ENCODE measurements at places on chromosomes 2 and 18.

GRCh38 chr2:46943881-46944798 is 28.5 kb upstream of the MCFD2 start:
- ATAC-seq: no peak

DNA sequence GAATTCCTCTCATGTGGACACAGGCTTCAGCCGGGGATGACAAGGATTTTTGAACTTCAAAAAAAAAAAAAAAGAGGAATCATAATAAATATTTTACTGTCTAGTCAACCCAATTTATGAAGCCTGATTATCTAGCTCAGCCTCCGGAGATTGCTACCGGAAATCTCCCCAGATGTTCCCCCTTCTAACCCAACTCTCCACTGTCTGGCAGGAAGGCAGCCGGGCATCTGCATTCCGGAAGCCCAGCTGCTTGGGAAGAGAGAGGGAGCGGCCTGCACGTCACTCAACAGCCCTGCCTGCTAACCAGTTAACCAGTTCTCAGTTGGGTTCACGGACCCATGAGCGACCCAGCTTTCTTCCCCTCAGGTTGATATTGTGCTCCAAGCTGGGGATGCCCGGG is 87.2 kb upstream of the POU3F3 start:
- ATAC-seq: no peak

DNA sequence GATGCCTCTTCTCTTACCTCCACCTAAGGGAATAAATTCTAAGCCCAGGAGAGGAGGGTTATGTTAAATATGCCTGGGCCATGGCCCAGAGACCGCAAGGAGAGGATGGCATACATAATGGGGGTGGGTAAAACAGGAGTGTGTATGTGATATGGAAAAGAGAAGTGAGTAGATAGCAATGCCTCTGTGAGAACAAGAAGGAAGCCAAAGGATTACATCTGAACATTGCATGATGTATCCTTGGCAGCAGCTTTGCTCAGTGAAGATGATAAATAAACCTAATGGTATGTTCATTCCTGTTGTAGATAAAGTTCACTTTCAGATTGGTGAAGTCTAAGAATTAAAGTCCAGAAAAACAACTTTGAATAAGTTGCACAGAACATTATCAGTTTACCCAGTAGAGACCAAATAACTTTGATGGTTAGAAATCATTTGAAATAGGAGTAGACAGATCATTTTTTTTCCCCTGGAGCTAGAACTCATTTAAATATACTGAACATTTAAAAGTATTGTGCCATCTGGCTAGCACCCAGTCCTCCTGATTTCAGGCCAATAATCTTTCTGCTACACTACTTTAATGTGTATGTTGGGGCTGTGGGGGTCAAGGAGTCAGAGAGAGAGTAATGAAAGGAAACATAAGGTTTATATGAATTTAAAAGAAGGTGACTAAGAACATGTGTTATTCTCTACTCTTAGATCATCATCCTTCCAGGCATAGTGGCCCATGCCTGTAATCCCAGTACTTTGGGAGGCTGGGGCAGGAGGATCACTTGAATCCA is 231.7 kb downstream of the PARD3B start:
- no peak for ATAC-seq

- no peak for ATAC-seq
These were observed 141.9 kb downstream of the PXDN start for GRCh38 chr2:1602278-1603010.

DNA sequence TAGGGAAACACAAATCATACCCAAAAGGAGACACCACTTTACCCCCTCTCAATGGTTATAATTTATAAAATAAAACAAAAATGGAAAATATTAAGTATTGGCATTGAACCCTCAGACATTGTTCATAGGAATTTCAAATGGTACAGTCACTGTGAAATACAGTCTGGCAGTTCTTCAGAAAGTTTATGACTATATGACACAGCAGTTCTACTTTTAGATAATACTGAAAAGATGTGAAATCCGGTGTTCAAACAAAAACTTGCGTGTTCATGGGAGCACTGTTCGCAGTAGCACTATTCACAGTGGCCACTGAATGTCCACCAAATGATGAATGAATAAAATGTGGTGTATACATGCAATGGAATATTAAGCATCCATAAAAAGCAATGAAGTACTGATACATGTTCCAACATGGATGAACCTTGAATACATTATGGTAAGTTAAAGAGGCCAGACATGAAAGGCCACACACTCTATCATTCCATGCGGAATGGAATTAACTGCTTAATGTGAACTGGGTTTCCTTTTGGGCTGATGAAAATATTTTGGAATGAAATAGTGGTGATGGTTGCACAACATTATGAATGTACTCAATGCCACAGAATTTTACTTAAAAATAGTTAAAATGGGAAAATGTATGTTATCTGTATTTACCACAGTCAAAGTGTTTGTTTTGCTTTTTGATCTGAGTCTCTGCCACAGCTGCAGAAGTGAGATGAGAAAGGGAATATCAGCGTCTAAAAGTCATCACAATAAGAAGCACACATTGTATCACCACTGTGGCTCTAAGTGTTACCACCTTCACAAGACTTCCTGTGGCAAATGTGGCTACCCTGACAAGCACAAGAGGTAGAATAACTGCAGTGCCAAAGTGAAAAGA is 864.6 kb downstream of the SUCLG1 start:
- no peak for ATAC-seq

DNA sequence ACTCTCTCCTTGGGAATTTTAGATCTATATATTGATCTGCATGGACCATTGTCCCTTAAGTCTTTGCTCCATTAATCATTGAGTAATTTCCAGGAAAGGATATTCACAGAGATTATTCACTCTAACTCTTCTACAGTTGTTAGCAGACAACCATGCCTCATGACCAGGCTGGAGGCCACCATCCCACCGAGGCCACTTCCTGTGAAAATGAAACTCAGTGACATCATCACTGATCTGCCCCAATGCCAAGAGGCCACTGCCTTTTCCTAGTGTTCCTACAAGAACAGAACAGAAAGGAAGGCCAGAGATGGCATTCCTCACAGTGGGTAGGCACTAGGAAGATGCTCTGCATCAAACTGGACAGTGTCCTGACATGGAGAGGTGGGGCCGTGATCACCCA is 161.3 kb downstream of the DTNA start:
- no peak for ATAC-seq

DNA sequence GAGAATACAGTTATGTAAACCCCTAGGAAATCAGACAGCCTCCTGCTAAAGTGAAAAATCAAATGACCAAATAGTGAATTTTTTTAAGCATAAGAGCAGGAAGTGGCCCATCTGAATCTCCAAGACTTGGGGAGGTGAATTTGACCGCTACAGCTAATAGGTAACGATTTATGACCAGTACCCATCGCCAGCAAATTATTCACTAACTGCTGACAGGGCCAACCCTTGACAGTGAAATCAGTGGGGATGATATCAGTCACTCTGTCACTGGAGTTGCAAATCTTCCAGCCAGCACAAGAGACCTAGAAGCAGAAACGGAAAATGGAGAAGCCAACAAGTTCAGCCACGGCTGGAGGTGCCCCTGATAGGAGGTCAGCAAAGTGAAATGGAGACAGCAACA is 164.3 kb upstream of the PIK3C3 start:
- ATAC-seq: no peak

- ATAC-seq: no peak
These were observed 138.8 kb downstream of the MCFD2 start for GRCh38 chr2:46776687-46777327.

- no peak for ATAC-seq
These were observed 201.3 kb upstream of the OSR1 start for GRCh38 chr2:19559596-19560240.

DNA sequence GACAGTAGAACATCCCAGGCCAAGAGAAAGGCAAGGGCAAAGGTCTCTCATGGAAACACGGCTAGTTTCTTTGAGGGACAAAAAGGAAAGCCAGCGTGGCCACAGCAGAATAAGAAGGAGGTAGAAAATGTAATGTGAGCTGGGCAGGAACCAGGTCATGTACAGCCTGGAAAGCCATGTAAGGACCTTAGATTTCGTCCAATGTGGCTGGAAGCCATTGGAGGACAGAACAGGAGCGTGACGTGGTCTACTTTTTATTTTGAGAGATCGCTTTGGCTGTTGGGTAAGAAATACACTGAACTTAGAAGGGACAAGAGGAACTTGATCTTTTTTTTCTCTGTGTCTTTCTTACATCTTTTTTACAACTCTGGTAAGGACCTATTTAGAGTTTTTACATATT is 57.8 kb upstream of the ANKRD44 start:
- ATAC-seq: no peak

DNA sequence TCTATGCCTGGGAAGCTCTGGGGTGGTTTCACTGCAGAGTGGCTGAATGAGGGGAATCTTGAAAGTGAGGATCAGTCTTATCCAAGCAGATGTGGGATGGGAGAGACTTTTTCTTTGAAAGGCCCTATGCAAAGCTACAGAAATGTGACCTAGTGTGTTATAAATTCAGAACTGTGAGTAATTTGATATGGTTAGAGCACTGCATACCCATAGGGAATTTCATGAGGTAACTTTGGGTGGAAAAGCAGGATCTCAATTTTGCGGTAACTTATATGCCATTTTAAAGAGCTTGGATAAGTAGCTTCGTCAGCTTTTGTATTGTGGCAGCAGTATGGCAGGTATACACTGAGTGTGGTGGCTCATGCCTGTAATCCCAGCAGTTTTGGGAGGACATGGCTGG is 40.9 kb downstream of the GULP1 start:
- no peak for ATAC-seq

DNA sequence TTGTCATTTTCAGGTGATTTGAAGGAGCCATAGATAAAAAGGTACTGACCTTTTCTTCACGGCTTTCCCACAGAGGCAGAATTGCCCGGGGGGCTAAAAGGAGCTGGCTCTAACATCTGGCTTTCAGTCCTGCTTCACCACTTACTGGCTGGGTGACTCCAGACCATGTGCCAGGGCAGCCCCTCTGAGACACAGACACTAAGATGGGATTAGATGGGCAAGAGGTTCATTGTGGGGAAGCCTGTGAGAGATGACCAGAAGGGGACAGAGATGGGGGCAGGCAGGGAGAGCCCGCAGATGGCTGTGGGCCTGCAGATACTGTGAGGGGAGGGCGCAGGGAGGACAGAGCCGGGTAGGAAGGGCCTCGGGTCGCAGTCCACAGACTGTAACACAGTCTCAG is 74.7 kb upstream of the TTC39C start:
- ATAC-seq: no peak

GRCh38 chr18:36410346-36410745 is 112.8 kb downstream of the FHOD3 start:
- ATAC-seq: no peak

DNA sequence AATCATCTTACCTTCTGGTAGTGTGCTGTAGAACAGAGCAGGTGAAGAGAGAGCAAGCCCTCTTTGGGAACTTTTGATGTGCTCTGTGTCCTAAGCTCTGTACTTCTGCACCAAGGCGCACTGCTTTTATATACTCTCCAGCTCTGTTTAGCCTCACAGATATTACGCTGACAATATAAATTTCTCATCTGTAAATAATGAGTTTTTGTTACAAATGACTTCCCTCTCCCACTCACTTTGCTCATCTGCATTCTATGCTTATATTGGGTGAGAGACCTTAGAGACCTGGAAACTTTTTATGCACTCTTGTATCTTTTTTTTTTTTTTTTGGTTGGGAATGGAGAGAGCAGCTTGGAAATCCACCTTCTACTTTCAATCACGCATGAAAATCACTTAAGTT is at the start of gene GCG:
GCG (minus strand) TSS at position 101 of the 400 bp plus-strand sequence. CDS start 3,069 bp downstream, outside the sequence.
- no peak for ATAC-seq

DNA sequence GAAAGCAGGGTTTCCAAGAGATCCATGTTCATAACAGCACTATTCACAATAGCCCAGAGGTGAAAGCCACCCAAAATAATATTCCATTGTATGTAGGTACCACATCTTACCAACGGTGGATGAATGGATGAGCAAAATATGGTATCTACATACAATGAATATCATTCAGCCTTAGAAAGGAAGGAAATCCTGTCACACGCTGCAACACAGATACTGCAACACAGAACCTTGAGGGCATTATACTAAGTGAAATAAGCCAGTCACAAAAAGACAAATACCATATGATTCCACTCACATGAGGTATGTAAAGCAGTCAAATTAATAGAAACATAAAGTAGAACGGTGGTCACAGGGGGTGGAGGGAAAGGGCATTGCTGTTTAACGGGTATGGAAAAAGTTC is 155.7 kb downstream of the DTNB start:
- no peak for ATAC-seq

DNA sequence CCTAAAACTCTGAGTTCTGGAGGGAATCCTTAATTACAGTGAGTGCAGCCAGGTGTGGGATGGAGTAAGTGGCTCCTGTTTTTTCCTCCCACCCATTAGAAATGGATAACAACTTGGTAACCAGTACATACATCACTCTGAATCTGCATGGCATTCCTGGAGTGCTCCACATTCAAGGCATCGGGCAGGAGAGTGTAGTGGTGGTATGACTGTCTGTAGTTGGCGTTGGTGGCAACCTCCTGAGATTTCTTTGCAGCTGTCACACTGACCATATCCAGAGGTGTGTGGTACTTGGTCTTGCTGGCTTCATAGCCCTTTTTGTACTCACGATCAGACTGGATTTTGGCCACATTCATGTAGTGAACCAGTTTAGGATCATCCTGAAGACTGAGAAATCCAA is 68.3 kb downstream of the NEB start:
- ATAC-seq: no peak

- ATAC-seq: no peak
These were observed 690.2 kb upstream of the CHAC2 start for GRCh38 chr2:53077413-53077812.

DNA sequence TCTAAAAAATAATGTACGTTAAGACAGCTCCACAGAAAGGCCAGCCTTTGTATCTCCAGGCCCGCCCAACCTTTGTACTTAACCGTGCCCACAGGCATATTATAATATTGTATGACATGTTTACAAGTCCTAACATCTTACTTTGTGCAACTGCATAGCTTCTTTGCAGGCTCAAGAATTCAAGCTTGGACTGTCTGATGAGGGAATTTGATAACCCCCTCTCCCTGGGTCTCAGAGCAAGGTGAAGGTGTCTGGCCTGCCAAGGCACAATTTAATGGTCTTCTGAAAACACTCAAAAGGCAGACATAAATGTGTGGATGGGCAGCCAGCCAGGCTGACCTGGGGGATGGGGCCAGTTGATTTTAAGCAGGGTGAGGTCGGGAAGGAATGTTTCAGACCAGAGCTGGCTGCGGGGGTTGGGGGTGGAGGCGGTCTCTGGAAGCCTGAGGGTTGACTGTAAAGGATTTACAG is 732.7 kb upstream of the FANCL start:
- no peak for ATAC-seq

- ATAC-seq: no peak
These were observed 252.2 kb upstream of the CDH20 start for GRCh38 chr18:61080954-61081528.

- ATAC-seq: no peak
These were observed 32.1 kb upstream of the PTMA start for GRCh38 chr2:231676243-231676642.
